ENCODE measurements at places on chromosomes 5 and 9.

GRCh38 chr9:99035313-99035712 lies 69.6 kb upstream of the TGFBR1 start:
- no peak for DNase-seq

DNA sequence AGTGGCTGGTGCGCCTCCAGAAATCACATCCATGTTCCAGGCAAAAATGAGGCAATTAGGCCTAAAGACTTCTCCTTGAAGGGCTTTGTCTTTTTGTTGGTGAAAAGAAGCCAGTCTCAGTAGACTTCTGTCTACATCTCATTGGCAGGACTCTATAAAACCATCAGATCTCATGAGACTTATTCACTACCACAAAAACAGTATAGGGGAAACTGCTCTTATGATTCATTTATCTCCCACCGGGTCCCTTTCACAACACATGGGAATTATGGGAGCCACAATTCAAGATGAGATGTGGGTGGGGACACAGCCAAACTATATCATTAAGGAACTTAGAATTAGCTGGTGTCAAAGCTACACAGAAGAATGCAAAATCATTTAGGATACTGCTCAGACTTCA lies 77.7 kb upstream of the SNX2 start:
- DNase-seq = no peak

DNA sequence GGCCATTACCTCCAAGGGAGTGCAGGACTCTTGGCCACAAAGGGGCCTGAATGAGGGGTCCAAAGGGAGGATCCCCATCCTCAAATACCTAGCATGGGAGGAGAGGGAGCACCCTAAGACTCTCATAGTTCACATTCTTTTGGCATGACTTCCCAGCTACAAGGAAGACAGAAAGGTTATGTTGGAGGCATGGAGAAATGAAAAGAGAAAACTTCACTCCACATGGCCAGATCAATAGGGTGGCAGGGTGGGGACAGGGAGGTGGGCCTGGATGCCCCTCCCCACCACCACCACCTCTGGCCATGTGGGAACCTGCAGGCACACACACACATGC lies 97.6 kb downstream of the PAX5 start:
- no peak for DNase-seq

- peak; percentile 17 for DNase-seq
Measured at GRCh38 chr5:38994324-38994927, 79.8 kb downstream of the RICTOR start.

DNA sequence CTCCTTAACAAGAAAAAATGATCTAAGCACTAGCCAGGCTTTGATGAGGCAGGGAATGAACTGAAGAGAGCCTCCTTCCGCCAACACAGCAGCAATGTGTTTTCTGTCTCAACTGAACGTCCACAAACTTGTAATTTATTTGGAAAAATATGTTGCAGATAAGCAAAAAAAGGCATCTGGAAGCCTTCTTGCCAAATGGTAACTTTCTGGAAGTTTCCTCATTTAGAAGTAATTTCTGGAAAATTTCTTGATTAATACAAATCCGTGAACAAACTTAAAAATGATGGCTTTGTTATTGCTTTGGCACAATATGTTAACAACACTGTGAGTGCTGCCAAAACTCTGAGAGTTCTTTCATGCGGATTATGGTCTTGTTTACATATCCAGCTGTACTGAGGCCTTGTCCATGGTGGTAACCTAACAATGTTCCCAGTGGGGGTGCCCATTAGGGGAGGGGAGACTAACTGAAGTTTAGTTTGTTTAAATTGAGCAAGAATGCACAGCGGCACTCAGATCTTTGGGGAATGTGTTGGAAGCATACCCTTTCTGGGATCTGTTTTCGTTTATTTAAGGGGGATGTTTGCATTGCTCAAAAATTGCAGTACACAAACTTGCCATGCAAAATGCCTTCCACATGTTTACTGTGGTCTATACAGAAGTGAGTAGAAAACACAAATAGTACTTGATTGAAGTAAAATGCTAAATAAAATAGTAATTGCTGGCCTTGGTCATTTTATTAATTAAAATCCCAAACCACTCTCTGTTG lies 334.7 kb downstream of the NR2F1-AS1 start:
- DNase-seq = no peak

DNA sequence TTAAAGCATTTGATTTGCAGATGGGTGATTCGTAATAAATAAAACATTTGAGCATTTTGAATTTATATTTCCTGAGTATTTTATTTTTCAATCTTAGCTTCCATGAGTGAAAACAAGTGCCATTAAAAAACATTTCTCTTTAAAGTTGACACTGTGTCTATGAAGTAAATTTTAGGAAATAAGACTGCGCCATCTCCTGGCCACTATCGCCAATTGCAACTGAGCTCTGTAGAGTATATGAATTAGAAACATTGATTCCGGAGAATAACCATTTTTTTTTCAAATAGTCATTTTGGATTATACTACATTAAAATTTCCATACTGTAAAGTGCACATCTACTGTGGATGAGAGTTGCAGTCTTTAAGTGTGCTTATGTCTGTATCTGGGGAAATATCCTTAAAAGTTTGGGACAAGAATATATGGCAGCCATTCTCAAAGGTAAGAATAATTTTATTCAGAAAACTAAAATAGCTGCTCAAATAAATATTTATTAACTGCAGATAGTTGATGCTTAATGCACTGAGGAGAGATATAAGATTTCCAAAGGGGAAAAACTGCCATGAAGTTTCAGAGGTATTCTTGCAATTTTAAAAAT lies 5.9 kb downstream of the DMRTA1 start:
- peak; percentile 42 for DNase-seq

DNA sequence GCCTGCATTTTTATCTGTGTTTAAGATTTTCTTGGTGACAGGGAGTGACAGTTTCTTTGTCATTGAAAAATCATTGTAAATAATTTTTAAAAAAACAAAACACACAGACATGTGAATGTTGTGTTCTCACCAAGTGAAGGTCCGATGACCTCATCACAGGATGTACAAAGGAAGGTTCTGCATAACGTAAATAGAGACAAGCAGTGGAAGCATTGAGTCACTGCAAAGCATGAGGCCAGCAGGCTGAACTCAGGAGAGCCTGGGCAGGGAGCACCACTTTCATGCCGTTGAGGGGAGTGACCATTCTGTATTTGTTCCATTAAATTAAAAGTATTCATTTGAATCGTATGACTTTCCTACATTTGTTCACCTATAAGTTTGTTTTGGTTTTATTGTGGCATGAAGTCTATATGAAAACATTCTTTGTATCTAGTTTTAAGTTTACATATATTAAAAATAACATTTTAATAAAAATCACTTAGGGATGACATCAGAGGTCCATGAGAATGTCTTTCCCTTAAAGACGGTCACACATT lies 70.4 kb upstream of the TLE1 start:
- no peak for DNase-seq

DNA sequence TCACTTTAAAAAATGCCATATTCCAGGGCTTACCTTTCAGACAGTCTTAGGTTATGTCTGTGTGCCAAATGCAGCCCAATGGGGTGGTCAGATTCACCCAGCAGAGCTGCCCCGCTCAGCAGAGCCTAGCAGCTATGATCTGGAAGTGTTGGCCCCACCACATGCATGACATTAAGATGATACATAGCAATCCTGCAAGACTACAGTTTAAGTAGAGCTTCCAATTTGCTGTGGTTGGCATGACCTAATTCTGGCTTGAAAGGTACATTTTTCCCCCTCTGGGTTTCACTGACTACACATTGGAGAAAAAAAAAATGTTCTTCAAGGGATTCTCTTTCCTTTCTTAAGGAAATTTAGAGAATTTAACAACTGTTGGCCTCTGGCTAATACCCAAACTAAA lies 22.5 kb downstream of the MEF2C start:
- DNase-seq = no peak

DNA sequence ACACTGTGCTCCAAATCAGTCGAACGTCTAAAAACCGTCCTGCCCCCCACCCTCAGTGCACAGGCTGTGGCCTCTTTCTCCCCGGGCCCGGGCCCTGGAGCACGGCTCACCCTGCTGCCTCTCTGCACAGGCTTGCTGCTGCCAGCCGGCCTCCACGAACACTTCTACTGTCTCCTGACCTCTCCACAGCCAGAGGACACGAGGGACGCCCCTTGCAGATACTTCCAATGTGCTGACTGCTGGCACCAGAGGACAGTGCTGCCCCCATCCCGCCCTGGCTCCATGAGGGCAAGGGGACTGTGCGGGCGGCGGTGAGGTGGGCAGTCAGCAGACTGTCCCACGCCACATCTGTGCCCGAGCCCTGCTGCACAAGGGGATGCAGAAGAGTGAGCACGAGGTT lies 174.8 kb downstream of the COL23A1 start:
- no peak for DNase-seq

DNA sequence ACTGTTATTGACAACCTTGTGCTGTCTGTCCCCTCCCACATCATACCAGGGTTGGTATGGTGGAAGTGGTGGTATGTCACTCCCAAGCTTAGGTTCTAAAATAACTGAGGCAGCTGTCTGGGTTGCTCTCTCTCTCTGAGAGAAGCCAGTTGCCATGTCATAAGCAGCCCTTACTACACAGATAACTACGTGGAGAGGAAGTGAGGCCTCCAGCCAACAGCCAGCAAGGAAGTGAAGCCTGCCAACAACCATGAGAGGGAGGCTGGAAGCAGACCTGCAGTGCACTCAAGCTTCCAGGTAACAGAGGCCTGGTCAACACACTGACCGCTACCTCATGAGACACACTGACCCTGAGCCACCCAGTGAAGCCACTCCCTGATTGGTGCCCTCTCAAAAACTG lies 18.6 kb downstream of the CTNNAL1 start:
- no peak for DNase-seq

Data from posterior cingulate gyrus (tissue), 11 donors.